ENCODE measurements at places on chromosomes 12 and 14. TPM values are rescaled to one million over a fixed set of nuclear protein-coding genes. Genes with fewer than 3 reads are reported as not detected.

- DNase-seq: peak; percentile 12
Observed at GRCh38 chr14:90698379-90698869, 117.8 kb downstream of the TTC7B start.

CBLN3 gene
- not detected for total RNA-seq

DNA sequence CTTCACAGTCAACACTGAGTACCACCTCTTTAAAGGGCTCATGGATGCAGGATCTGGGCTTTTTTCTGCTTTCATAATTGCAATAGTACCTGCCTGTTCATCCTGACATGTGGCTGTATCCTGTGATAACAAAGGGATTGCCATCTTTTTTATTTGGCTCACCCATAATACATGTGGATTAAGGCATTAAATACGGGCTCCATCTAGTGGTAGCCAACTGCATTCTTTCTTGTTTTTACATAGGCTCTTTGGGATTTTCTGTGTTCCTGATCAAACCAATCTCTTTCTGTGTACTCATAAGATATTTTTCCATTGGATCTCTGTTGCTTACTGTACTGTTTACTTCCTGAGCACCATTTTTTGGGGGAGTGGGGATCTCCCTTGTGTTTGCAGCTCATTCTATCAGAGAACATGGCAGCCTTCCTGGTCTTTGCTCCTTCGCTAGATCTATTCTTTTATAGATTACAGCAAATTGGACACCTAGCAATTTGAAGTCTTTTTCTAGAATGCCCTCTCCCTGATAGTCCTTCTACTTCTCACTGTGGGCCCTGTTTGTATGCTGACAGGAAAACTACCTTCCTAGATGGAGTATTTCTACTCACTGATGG, 723.4 kb upstream of the MDGA2 start:
- DNase-seq: no peak

COL2A1 gene
- 0.82 TPM for total RNA-seq

PLA2G1B gene
- not detected for total RNA-seq

GRCh38 chr12:88052686-88053085, 23.5 kb upstream of the C12orf50 start:
- no peak for DNase-seq

- no peak for DNase-seq
Observed at GRCh38 chr12:53712059-53712643, 15.1 kb downstream of the CALCOCO1 start.

GRCh38 chr14:92383805-92384204, 60.8 kb downstream of the SLC24A4 start:
- no peak for DNase-seq
